ENCODE measurements at places on chromosomes 3 and 15. TPM values are rescaled to one million over a fixed set of nuclear protein-coding genes. Genes with fewer than 3 reads are reported as not detected.

SPINK8 gene
- not detected for total RNA-seq

REC114 gene
- 0.60 TPM for total RNA-seq

DNA sequence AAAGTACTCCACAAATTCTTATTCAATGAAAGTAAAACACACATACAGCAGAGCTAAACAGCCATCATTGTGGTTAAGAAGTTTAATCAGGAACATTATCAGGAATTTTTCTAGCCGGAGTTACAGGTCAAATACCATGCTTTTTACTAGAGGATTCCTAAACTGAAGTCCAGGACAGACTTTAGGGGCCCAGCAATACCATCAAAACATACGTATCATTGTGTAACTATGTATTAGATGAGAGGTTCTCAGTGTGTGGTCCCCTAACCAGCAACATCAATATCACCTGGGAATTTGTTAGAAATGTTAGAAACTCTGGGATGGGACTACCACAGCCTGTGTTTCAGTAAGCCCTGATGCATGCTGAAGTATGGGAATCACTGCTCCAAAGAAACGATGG lies 404.2 kb upstream of the IL12A start:
- DNase-seq = no peak

- DNase-seq = no peak
These were observed 335.2 kb upstream of the TRIM42 start for GRCh38 chr3:140342668-140343067.

GRCh38 chr3:171558188-171558696 lies 98.0 kb upstream of the TNIK start:
- DNase-seq = no peak

DNA sequence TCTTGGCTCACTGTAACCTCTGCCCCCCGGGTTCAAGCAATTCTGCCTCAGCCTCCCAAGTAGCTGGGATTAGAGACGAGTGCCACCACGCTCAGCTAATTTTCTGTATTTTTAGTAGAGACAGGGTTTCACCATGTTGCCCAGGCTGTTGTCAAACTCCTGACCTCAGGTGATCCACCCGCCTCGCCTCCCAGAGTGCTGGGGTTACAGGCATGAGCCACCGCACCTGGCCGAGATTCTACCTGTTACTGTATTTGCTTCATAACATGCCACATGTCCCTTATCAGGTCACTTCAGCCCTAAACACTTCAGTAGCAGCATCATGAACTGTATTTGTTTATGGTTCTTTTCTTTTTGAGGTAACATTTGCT lies 7.5 kb upstream of the LCTL start:
- DNase-seq = no peak

DNA sequence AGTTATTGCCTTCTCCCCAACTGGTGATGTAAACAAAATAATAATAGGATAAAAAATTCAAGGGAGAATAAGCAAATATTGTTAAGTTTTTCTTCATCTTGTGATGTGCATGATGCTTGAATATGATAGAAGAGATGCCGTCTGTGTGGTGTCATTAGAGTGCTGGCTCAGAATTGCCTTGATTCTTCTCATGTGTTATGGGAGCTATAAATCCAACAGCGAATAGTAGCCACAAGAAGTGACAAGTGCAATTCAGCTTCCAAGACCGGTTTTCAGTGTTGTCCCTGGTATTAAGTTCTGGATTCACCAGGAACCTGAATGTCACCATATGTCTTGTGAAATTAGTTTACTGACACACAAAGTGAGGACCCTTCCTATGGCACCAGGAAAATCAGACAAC lies 547.0 kb downstream of the NSUN3 start:
- DNase-seq = no peak

GRCh38 chr15:39498629-39499028 lies 82.2 kb upstream of the THBS1 start:
- no peak for DNase-seq

CCDC51 gene
- total RNA-seq = 13.3 TPM

DNA sequence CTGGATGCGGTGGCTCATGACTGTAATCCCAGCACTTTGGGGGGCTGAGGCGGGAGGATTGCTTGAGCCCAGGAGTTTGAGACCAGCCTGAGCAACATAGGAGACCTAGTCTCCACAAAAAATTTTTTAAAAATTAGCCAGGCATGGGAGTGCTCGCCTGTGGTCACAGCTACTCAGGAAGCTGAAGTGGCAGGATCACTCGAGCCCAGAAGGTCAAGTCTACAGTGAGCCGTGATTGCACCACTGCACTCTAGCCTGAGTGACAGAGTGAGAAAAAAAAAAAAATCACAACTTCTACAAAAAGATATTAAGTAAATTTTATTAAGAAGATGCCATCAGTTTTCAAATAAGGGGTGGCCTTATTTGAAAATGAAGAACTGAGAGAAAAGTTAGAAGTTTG lies 11.9 kb upstream of the PLA2G4D start:
- DNase-seq = no peak

KLHL6 gene
- total RNA-seq = 0.97 TPM

GRCh38 chr3:194801461-194802432 lies 116.1 kb downstream of the FAM43A start:
- no peak for DNase-seq

- DNase-seq = no peak
These were observed 97.2 kb upstream of the C3orf80 start for GRCh38 chr3:160128056-160128455.

DNA sequence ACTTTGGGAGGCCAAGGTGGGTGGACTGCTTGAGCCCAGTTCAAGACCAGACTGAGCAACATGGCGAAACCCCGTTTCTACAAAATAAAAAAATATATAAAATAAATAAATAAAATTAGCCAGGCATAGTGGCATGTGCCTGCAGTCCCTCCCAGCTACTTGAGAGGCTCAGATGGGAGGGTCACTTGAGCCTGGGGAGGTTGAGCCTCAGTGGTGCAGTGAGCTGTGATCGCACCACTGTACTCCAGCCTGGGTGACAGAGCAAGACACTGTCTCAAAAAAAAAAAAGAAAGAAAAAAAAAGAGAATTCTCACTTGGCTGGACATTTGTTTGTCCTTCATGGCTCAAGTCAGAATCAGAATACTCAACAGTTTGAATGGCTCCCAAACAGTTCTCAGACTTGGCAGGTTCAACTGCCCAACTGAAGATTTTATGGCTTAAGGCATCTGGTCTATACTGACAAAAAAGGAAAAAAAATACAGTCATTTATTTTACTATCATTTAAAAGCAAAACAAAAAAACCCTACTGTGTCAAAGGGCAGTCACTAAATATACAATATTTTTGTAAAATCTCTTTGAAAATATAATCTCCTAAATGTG lies 106.6 kb downstream of the FBXL22 start:
- DNase-seq = no peak

DAPK2 gene
- total RNA-seq = 47.9 TPM

Data from Right ventricle myocardium inferior (tissue), 1 donor.